Thoracic aorta (tissue), 2 donors: ENCODE measurements at places on chromosomes 13 and 19. TPM values are rescaled to one million over a fixed set of nuclear protein-coding genes. Genes with fewer than 3 reads are reported as not detected.

DNA sequence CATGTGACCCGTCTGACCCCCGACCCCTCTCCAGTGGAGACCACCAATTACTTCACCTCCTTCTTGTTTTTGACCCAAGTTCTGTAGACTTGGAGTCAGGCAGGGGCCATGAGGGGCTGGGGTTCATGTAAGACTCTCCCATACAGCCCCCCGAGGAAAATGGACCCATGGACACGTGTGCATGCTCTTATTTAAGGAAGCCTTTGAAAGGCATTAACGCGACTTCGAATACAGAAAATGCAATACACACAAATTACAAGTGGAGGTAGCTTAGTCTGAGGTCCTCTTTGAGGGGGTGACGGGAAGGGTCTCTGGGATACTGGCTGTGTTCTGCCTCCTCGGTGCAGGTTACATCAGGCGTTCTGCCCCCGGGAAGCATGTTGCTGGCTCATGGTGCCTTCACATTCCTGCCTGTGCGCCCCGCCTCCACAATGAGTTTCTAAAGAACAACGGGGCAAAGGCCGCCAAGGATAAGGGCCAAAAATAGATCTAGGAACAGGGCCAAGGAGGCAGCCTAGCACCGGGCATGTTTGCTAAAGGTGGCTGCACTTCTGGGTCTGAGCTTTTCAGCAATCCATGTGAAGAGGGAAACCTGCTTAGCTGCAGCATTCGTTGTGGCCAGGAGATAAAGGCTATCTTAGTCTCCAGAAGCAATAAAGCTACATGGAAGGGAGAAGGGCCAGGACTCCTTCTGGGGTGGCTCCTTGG, 54.5 kb downstream of the RAB20 start:
- peaks cover 91% of the 10 kb centered on the region for H3K36me3 ChIP-seq
- H3K27me3 ChIP-seq, result no peaks in the 10 kb centered on the region

- no peaks in the 10 kb centered on the region for H3K27me3 ChIP-seq
- H3K4me3 ChIP-seq, result no peak overlapping the region
- DNase-seq, result no peak
- no peaks in the 10 kb centered on the region for H3K4me1 ChIP-seq
Observed at GRCh38 chr13:51501096-51501495, 48.3 kb upstream of the INTS6 start.

DNA sequence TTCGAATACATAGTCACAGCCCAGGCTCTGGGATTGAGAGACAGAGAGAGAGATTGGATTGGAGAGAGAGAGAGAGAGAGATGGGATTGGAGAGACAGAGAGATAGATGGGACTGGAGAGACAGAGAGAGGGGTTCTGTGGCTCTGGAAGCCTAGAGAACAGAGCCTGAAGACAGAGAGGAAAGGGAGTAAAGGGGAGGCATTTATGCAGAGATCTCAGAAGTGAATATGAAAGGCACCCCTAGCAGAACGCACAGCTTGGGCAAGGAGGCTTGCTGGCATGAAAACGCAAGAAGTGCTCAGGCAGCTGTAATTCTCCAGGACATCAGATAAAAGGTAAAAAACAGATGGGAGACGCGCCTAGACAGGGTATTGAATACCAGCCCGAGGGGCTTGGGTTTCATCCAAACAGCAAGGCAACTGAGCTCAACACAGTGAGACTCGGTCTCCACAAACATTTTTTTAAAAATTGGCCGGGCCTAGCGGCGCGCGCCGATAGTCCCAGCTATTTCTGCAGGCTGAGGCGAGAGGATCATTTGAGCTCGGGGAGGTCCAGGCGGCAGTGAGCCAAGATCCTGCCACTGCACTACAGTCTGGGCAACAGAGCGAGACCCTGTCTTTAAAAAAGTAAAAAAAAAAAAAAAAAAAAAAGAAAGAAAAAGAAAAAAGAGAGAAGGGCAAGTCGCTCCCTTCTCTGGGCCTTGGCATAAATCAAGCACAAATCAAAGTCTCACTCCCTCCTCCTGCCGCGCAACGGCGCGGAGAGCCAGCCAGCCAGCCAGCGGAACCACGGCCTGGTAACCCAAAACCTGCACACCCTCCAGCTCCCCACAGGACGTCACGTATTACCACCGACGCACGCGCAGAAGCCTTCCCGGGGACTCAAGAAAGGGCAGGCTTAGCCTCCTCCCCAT, 774 bp upstream of the PPP2R1A start:
- DNase-seq, result peak; percentile 19
- peak overlapping the region; percentile 72 for H3K4me3 ChIP-seq

DNA sequence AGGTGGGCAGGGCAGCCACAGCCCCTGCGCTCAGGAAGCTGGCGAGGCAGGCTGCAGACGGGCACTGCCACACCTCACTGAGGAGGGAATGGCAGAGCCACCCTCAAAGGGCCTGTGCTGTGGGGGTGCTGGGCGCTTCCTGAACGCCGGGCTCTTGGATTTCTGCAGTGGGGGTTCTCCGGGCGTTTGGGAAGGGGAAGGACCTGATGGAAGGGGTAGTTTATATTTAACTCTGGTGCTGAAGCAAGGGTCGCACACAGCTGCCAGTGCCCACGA, 10.5 kb downstream of the GNA11 start:
- peaks cover 51% of the 10 kb centered on the region for H3K4me1 ChIP-seq
- H3K4me3 ChIP-seq, result no peak overlapping the region
- no peak for DNase-seq
- no peaks in the 10 kb centered on the region for H3K36me3 ChIP-seq

DNA sequence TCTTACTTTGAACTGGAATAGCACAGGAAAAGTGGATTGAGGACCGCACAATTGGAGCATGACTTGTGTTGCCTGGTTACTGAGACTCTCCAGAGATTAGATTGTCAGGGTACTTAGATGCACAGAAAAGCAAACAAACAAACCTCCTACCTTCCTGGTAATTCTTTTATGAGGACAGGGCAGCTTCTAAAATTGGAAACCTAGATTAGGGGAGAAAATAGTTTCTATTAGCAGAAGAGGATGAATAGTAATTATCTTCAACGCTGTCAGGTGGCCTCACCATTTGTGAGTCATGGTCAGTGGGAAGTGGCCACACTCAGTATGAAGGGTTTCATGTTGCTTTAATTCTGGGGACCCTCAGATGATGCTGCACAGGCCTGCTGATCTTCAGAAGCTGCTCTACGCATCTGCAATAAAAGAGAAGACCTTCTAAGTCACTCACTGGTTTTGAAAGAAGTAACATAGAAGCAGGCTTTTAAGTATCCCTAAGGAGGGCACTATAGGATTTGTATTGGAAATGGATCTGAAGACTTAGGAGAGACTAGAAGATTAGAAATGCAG, 106.8 kb downstream of the LACC1 start:
- no peaks in the 10 kb centered on the region for H3K27me3 ChIP-seq
- H3K4me3 ChIP-seq, result no peak overlapping the region
- H3K36me3 ChIP-seq, result no peaks in the 10 kb centered on the region
- H3K27ac ChIP-seq, result no peak overlapping the region

GRCh38 chr19:49691243-49692146, 579 bp downstream of the CPT1C start:
- no peaks in the 10 kb centered on the region for H3K27me3 ChIP-seq
- H3K27ac ChIP-seq, result no peak overlapping the region
- H3K4me3 ChIP-seq, result peak overlapping the region; percentile 74
- DNase-seq, result no peak

The POU2F2 gene
- total RNA-seq, result 5.8 TPM

- H3K4me1 ChIP-seq, result peaks cover 6% of the 10 kb centered on the region
- H3K36me3 ChIP-seq, result no peaks in the 10 kb centered on the region
- no peak for DNase-seq
- peak overlapping the region; percentile 34 for H3K4me3 ChIP-seq
Observed at GRCh38 chr13:99062593-99062992, 84.7 kb upstream of the DOCK9 start.

DNA sequence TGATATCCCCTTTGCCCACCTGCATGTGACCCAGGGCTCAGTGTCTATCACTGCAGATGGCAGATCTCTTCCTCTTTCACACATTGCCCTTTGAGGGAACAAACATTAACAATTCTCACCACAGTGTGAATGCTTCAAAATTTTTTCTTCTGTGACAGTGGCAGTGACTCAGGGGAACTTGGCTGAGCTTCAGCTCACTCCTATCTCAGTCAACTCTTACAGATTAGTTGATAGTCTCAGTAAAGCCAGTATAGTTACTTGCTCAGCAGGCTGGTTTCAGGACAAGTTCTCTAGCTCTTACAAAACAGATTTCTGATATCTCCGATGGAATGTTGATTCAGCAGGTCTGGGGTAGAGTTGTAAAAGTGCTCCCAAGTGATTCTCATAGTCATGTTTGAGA, 166.9 kb downstream of the DLEU7 start:
- DNase-seq, result no peak
- no peaks in the 10 kb centered on the region for H3K4me1 ChIP-seq
- H3K27ac ChIP-seq, result no peak overlapping the region
- H3K4me3 ChIP-seq, result no peak overlapping the region
- no peaks in the 10 kb centered on the region for H3K36me3 ChIP-seq

DNA sequence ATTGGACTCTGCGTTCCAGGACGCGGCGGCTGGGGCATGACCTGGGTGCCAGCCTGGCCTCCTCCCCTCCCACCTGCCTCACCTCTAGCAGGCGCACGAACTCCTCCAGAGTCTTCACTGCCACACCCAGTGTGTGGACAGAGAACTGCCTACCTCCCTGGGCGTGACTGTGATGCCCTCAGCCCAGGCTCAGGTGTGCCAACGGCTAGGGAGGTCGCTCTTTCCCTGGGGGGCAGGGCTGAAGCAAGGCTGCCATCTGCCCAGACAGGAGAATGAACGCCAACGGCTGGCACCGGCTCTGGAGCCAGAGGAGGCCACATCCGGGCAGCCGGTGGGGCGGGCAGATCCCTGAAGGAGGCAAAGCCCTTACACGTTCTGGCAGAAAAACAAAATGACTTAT, 11.3 kb downstream of the NANOS3 start:
- H3K36me3 ChIP-seq, result no peaks in the 10 kb centered on the region
- H3K27me3 ChIP-seq, result no peaks in the 10 kb centered on the region
- H3K4me3 ChIP-seq, result no peak overlapping the region
- no peak for DNase-seq
- H3K4me1 ChIP-seq, result no peaks in the 10 kb centered on the region

The SMIM24 gene
- total RNA-seq, result not detected

The KLK6 gene
- total RNA-seq, result not detected

The ANGPTL4 gene
- 99.1 TPM for total RNA-seq

DNA sequence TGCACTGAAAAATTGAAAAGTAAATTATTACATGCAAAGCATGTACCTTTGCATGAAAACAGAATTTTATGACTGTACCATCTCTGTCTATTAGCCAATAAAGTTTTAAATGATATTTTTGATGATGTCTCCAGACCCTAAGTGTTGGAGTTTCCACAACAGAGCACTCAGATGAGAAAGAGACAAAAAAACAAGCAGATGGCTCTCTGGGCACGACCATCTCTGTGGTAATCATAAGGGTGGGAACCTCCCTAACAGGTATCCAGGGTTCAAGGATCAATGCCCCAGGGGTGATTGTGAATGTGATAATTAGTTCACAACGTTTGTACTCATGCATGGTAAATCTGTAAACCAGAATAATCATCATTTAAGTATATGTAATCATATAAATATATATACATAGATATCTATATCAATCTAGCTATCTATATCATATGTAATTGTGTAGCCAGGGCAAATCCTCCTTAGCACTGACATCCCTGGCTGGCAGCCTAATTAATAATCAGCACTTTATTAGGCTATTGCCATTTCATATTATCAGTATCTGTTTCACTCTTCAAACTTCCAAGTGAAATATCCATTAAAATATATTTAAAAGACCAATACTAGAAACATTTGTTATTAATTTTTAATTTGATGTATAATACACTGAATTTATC, 41.2 kb upstream of the FAM124A start:
- no peak overlapping the region for H3K4me3 ChIP-seq
- H3K27me3 ChIP-seq, result no peaks in the 10 kb centered on the region
- no peaks in the 10 kb centered on the region for H3K36me3 ChIP-seq
- no peaks in the 10 kb centered on the region for H3K4me1 ChIP-seq
- no peak overlapping the region for H3K27ac ChIP-seq
- no peak for DNase-seq

DNA sequence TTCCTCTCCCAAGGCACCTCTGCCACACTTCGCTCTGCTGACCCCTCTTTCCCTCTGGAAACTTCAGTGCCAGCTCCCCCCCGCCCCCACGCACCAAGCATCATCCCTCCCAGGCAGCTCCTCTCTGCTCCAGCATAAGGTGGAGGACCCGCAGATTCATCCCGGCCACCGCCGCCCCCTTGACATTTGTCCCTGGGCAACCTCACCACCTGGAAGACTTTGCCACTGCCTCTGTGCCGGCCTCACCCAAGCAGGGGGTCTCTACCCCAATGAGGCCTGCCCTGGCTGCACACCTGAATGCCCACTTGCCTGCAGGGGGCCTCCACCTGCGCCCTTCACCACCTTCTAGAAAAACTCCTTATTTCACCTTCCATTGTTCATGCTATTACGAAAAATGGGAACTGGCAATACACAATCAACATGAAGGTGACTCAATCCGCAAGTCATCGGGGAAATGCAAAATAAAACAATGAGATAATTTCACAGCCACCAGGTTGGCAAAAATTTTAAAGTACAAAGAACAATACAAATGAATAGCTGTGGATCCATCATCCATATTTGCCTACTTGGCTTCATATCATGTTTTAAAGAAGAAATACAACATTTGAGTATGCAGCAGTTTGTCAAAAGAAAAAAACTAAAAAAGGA, 21.9 kb downstream of the CCNE1 start:
- no peaks in the 10 kb centered on the region for H3K27me3 ChIP-seq
- no peak overlapping the region for H3K27ac ChIP-seq
- H3K4me3 ChIP-seq, result no peak overlapping the region

The PTH2 gene
- not detected for total RNA-seq

DNA sequence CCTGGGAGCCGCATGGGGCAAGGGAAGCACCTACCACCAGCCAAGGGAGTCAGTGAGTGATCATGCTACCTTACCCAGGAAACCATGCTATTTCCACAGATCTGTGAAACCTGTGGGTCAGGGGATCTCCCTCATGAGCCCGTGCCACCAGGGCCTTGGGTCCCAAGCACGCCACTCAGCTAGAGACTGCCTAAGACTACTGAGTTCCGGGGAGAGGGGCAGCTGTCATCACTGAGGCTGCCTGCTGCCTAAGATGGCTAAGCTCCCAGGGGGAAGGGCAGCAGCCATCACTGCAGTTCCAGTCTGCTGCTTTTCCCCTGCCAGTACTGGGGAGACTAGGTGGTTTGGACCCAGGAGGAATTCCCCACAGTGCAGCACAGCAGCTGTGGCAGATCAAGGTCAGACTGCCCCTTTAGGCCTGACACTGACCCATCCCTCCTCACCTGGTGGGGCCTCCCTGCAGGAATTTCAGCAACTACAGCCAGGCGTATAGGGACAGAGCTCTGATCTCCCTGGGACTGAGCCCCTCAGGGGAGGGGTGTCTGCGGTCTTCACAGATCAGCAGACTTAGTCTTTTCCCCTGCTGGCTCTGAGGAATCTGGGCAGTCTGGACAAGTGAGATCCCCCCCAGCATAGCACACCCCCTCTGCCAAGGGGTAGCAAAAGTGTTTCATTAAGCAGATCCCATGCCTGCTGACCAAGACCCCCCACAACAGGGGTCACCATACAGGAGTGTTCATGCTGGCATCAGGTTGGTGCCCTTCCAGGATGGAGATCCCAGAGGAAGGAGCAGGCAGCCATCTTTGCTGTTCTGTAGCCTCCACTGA, 26.9 kb downstream of the VSTM2B start:
- H3K27me3 ChIP-seq, result no peaks in the 10 kb centered on the region
- H3K4me3 ChIP-seq, result no peak overlapping the region
- no peak for DNase-seq
- H3K36me3 ChIP-seq, result no peaks in the 10 kb centered on the region

The PPM1N gene
- 3.5 TPM for total RNA-seq
